Mucosa of gallbladder (tissue), 1 donor: ENCODE measurements at places on chromosomes 7 and 10. TPM values are rescaled to one million over a fixed set of nuclear protein-coding genes. Genes with fewer than 3 reads are reported as not detected.
A peak's percentile ranks its signal among the peaks of the same experiment; 100 is the strongest.

DNA sequence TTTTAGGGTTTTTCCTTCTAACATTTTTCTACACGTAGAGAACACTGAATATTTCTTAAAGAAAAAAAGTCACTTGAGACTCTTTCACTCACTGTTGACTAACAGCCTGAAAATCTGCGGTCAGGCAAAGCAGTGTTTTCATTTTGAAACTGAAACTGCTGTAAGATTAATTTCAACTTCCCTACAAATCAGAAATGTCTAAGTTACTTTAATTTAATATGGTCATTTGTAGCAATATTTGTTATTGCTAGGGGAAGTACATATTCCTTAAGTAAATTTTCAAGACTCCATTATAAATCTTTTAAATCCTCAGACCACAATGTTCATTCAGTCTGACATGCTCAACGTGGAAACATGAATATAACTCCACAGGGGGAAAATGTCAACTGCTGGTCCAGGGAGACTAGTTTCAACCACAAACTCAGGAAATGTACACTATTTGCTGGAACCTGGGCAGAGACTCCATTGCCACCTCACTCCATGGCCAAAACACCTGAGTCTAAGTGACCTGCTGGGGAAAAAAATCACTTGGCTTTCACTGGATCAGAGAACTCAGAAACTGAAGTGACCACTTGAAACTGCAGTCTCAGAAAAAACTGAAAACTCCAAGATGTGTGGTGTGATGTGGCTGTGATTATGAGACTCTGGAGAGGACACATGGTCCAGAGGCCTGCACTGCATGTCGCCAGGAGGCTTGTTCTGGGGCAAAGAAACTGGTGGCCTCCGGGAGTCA, 161.2 kb downstream of the TAX1BP1 start:
- DNase-seq = no peak

DNA sequence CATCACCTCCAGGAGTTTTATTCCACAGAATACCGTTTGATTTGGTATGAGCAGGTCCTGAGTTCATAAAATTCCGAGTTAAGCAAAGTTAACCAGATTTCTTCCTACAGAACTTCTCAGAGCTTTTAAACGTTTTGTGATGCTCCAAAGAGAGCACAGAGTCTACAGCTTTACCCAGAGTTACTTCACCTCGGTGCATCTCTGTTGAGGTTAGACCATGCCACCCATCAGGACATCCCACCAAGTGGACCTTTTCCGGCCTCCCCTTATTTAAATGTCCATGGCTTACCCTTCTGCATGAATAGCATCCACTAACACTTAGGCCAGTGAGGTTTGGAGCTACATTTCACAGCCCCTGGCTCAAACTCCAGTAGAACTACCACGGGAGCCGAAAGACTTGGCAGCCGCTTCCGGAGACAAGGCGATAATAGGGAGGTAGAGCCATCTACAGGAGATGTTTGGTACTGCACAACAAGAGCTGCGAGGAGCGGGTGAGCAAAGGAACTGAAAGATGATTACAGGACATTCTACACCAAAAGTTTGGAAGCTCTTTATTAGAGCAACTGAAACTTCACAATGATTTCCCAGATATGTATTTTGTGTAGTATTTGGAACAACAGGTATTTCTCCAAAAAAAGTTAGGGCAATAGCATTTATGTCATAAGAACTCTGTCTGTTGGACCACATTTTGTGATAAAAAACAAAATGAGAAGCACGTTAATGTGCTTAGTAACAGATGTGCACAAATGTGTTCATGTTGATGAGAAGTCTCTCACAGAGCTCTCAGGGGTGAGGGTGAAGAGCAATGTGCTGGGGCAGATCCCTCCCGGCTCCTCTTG, 174.7 kb downstream of the HERPUD2 start:
- peak; percentile 84 for DNase-seq

GRCh38 chr7:1248143-1248915, 15.7 kb downstream of the UNCX start:
- no peak for DNase-seq

DNA sequence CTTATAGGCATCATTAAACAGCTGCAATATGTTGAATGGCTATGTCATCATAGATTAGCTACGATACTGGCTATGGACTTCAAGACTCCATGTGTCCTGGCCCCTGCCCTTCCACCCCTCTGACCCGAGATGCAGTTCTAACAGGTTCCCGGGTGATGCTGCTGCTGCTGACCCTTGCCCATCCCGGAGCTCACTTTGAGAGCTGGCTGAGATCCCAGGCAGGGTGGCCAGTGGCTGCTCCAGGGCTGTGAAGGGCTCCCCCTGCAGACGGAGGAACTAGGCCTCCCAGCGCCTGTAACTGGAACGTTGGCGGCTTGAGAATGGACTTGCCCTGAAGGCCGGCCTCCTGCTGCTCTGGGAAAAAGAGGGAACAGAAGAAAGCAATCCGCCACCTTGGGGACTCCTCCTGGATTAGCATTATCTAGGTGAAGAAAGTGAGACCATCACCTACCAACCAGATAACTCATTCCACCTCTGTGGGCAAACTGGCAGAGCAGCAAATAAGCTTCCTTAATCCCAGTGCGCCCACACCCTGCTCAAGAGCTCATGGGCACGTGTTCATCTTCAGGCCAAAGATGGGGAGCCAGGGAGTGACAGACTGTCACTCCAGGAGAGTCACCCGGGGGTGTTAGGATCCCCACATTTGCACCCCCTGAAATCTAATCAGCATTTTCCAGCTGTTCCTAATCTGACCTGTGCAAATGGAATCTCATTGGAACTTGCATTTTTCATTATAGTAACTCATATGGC, 56.8 kb downstream of the PARP12 start:
- DNase-seq = peak; percentile 37

UNC5B gene
- 115 TPM for total RNA-seq

- no peak for DNase-seq
Observed at GRCh38 chr7:40580776-40581175, 446.0 kb downstream of the SUGCT start.

GRCh38 chr7:11130012-11130411, 156.3 kb downstream of the PHF14 start:
- no peak for DNase-seq

EPO gene
- total RNA-seq = not detected

- DNase-seq = no peak
Observed at GRCh38 chr7:1483079-1483478, 21.1 kb downstream of the INTS1 start.

DNA sequence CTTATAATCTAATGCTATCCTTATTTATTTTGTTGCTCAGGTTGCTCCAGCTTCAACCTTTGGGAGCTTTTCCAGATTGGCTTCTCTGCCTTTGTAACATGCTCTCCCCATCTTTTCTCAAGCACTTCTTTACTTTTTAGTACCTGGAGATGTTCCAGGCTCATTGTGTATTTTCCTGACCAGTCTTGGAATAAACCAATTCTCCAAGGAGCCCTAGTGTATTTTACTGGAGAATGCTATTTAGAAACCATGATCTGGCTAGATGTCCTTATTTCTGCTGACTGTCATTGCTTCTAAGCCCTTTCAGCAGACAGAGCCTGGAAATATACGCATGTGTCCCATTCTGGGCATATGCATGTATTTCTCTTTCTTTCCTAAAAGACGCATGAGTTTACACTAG, 95.7 kb downstream of the EMX2 start:
- no peak for DNase-seq

PHYHIPL gene
- 0.20 TPM for total RNA-seq

MORN4 gene
- total RNA-seq = 6.9 TPM

DNA sequence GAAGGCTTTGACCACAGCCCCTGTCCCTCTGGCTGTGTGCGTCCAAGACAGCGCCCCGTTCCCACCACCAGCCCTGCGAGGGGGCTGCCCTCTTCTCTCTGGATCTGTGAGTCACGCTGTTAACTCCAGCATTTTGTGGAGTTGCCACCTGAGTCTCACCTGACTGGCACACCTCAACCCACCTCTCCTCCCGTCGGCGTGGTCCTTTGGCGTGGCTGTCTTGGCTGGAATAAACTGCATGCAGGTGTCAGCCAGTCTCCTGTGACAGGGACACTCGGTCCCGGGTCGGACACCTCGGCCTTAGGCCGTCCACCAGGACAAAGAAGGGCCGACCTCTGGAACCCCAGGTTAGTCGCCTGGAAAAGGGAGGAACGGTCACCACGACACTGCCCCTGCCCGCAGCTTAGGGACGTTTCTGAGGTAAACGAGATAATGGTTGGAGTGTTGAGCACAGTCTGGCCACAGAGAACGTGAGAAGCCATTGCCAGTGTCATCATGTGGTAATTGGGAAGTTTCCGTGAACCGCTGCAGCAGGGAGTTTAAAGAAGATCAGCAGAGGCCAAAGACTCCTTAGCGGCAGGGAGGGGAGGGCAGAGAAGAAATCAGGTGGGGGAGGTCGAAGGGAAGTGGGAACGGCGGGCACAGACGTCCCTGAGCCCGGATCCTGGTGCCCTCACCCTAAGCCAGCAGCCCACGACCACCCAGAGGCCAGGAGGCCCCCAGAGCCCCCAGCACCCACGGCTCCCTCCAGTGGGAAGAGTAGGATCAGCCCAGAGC, 73.6 kb upstream of the FAM20C start:
- no peak for DNase-seq

- no peak for DNase-seq
Observed at GRCh38 chr7:69622960-69623359, 24.7 kb downstream of the AUTS2 start.

DNA sequence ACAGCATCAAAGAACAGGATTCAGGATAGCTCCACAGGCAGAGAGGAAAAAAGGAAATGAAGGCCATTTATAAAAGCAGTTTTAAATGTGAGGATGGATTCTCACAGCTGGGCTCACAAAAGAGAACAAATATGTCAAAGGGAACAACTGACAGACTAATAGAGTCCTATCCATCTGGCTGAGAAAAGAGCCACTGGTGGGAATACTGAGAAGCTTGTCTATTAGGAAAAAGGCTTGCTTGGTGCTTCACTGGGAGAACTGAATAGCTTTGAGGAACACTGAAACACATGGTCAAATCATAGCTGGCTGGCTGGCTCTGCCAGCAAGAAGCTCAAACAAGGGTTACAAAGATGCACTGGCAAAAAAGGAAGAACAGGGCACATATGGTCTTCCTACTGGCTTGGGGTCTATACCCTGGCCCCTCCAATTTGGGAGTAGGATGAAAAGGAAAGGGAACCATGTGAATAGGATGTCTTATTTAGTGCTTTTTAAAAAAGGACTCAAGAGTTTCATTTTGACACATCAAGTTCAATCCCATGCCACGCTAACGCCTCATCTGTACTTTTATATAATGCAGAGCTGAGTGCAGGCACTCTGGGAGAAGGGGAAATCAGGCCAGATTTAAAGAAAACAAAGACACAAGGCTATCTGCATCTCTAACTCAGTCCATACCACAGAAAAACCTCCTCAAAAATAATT, 44.8 kb upstream of the KCNIP2 start:
- no peak for DNase-seq
